Stimulated activated CD8-positive, alpha-beta memory T cell treated with anti-CD3 and anti-CD28 coated beads, Interleukin-15, amount 100 ng/mL, for 4 hours (primary cell): ENCODE measurements at places on chromosomes 13 and 19.

DNA sequence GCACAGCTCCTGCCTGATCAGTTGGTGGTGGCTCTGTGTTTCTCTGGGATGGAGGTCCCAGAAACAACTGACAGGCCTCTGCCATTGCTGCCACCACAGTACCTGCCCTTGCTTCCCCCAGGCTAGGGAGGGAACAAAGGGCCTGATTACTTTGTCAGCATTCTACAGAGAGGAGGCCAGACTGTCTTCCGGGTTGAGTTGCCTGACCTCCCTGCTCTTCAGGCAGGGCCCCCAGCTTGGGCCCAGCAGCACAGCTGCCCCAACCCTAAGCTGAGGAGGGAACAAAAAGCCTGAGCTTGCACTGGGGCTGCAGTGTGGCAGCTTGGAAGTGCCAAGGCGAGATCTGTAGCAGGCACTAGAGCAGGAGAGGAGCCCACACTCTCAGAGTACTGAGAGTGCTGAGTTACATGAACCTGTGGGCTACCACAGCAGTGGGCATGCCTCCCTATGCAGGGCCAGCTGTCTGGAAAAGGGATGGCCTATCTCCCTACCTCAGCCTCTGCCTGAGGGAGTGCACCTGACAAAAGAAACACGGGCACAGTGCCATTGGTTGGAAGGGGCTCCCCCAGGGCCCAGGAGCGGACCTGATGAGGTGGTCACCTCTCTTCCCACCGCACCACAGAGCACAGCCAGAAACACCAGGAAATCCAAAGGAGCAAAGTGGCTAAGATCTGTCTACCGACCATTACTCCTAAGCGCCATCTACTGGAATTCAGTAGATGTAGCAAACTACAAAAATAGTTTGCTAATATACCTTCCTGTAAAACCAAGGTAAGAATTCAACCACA lies 24.4 kb downstream of the SLC25A15 start:
- no peak for DNase-seq

DNA sequence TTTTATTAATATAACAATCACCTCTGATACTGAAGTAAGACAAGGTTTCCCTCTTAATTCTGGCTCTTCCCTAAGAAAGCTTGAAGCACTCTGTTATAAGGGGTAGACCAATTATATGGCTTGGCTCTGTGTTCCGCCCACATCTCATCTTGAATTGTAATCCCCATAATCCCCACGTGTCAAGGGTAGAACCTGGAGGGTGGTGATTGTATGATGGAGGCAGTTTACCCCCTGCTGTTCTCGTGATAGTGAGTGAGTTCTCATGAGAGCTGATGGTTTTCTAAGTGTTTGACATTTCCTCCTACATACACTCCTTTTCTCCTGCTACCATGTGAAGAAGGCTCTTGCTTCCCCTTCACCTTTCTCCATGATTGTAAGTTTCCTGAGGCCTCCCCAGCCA lies 363.8 kb upstream of the PCDH20 start:
- no peak for DNase-seq

DNA sequence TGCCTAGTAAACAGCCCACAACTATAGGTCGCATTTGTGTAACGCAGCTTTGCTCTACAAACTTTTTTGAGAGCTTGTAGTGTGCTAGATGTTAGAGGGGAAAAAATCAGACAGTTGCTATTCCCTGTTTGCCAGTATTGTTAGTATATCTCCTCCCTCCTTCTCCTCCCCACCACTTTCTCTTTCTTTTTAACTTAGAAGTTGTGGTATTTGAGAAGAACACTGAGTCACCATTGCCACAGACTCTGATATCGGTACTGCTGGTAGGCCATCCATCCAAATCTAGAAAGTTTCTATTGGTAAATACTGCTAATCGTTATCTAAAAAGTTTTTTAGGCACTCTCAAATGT lies 666 bp downstream of the POMP start:
- DNase-seq, result no peak

DNA sequence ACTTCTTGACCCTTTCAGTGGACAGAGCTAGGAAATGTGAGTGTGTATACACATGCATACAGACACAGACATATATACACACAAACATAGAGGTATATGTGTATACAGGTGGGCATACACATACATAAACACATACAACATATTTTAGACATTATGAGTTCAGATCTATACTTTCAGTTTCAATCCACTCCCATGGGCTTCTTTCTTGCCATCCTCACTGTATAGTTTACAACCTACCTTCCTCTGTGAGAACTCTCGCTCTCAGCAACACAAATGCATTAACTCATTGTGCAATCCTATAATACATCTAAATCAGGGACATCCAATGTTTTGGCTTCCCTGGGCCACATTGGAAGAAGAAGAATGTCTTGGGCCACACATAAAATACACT lies 21.2 kb upstream of the SCEL start:
- DNase-seq, result no peak

GRCh38 chr19:30036154-30037129 lies 94.4 kb downstream of the URI1 start:
- no peak for DNase-seq

DNA sequence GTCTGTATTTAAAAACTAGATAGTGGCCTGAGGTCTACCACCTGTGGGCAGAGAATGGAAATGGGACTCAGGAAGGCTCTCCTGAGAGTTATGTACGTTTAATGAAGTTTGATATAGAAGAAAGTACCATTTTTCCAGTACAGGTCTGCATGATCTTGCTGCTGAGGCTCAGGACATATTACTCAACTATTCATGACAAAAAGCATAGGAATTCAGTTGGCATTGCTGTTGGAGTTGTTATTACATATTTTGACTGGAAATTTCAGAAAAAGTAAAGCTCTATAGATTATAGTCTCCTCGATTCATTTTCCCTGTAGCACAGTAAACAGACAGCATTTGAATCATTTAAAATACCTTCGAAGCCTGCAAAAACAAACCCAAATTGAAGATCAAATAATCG lies 469.8 kb downstream of the DCT start:
- DNase-seq, result no peak

- DNase-seq, result no peak
Measured at GRCh38 chr19:932648-933552, 7.1 kb downstream of the ARID3A start.

GRCh38 chr19:42121036-42121621 lies 11.1 kb downstream of the POU2F2 start:
- DNase-seq, result no peak

GRCh38 chr13:112902101-112902651 lies 66.8 kb upstream of the MCF2L start:
- no peak for DNase-seq

DNA sequence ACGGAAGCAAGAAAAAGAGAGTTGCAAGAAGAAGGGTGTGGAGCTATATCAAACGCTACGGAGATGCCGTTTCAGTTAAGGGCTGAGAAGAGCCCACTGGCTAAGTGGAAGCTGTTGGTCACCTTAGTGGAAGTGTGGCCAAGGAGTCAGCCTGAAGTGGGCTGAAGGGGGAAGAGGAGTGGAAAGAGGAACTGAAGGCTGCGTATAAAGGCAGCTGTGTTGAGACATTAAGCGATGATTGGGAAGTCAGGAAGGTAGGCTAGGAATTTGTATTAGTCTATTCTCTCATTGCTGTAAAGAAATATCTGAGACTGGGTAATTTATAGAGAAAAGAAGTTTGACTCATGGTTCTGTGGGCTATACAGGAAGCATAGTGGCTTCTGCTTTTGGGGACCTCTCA lies 14.1 kb upstream of the FRY start:
- no peak for DNase-seq

DNA sequence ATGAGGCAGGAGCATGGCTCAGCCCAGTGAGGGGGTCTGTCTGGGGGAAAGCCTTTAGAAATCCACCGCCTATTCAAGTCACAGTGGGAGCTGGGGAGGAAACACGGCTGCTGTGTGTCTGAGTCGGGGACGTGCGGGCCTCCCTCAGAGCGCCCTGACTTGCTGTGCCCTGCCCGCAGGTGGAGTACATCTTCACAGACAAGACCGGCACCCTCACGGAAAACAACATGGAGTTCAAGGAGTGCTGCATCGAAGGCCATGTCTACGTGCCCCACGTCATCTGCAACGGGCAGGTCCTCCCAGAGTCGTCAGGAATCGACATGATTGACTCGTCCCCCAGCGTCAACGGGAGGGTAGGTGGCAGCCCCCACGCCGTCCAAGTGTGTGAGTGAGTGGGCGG lies 137.8 kb upstream of the MCF2L start:
- no peak for DNase-seq

- DNase-seq, result no peak
Measured at GRCh38 chr19:3115411-3115810, 20.4 kb upstream of the GNA15 start.

DNA sequence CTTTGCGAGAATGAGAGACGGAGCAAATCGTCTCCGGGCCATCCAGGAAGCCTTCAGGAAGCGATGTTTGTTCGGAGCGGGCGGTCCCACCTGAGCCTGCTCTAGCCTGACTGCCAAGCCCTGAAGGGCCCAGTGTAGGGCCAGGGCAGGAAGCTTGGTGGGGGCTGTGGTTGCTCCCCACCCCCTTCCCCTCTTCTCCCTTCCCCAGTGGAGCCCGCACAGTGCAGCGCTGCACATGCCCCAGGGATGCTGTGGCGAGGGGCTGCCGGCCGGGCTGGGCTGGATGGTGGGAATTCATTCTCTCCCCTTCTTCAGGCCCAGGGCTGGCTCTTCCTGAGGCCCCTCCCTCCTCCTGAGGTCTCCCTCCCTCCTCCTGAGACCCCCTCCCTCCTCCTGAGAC lies 7.1 kb upstream of the GRTP1 start:
- no peak for DNase-seq

DNA sequence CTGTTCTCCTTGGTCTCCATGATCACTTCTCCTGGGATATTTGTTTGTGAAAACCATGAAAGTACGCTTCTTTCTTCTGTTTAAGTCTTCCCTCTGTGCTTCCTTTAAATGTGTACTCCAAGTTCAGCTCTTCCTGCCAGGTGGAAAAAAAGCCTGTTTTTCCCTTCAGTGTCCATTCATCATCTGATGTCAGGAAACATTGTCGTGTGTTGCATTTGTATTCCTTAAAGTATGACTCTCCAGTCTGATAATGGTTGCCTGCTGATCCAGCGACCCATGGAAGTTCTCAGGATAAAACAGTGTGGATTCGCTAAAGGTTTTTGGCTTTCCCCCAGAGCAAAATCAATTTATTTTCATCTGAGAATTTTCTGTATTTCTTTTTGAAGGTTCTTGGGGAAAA lies 22.3 kb downstream of the SACS start:
- DNase-seq, result no peak

DNA sequence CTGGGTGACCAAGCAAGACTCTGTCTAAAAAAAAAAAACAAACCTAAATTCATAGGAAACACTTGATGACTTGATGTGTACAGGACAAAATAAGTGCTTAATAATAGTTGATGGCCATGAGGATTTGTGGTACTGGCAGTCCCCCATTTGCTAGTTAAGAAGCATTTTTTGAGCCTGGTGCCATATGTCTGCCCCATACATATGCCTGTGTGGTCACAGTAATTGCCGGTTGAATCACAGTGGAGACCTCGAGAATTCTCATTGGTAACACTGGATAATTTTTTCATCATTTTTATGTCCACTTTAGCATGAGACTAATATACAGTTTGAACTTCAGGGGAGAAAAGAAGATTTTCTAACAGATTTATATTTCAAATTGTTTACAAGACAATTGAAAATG lies 79.2 kb downstream of the LRCH1 start:
- no peak for DNase-seq

DNA sequence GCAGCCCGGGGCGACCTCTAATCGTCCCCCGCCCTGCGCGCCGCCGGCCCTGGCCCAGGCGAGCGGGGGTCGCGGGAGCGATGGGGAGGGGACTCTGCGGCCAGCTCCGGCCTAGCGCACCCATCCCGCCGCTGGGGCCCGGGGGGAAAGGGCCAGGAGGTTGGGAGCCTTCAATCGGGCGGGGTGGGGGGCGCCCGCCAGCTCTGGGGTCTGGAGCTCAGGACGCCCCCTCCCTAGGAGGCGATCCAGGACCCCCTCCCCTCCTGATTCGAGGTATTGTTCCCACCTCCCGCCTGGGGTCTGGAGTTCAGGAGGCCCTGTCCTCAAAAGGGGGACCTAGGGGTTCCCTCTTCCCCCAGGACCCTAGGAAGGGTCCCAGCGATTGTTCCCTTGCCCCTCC lies 430 bp downstream of the ZNF358 start:
- no peak for DNase-seq

GRCh38 chr13:57437587-57437986 lies 194.0 kb upstream of the PCDH17 start:
- DNase-seq, result no peak

- DNase-seq, result no peak
Measured at GRCh38 chr13:109096101-109096500, 466.7 kb downstream of the MYO16 start.

DNA sequence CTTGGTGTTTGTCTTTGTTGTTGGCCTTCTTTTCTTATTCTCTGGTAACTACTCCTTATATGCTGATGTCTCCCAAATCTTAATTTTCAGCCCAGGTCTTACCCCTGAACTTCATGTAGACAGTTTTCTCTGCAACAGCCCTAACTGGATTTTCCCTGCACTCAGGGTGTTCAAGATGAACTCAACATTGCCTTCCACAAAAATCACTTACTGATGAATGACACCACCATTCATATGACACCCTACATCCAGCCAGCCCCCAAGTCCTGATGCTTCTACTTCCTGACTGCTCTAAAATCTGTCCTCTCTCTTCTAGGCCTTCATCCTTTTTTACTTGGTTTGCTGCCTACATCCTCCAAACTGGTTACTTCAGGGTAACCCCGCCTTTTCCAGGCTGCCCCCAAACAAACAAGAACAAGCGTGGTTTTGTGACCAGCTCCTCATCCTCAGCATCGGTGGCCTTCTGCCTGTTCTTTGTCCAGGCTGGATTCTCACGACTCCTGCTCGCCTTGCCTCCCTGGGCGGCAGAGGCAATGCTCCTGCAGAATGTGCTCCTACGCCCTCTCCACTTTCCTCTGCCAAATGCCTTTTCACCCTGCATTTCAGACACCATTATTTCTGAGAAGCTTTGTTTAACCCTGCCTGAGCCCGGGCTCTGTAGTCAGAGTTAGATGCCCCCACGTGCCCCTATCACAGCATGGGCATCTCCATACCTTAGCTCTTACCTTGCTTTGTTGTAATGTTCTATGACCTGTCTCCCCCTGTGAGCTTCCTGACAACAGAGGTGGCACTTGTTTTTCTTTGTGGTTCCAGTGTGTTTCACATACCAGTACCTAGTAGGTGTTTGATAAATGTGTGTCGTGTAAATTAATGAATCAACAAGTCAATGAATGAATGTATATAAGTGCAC lies 61.8 kb downstream of the WDFY2 start:
- no peak for DNase-seq

DNA sequence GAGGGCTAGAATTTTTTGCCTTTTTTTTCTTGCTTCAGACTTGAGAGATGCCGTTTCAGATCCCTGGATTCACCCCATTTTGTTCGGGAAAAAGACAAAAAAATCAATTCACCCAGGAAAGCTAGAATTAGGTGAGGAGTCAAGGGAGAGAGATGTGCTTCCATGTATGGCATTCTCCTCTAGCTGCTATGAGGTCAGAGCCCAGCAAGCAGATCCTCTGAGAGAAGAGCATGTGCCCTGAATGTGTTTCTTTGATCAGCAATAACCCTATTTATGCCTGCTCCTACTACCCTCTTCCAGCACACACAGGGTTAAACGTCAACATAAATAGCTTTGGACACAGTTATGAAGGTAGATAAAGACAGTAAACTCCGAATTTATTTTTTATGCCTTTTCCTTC lies 53.6 kb downstream of the NDFIP2 start:
- no peak for DNase-seq

- DNase-seq, result no peak
Measured at GRCh38 chr19:1626417-1627010, 21.3 kb upstream of the UQCR11 start.
